ENCODE measurements at places on chromosomes 11 and 22.

- no peak for DNase-seq
These were observed 61.0 kb upstream of the THY1 start for GRCh38 chr11:119483881-119484371.

GRCh38 chr22:31650391-31650790 is 11.6 kb downstream of the PISD start:
- no peak for DNase-seq

DNA sequence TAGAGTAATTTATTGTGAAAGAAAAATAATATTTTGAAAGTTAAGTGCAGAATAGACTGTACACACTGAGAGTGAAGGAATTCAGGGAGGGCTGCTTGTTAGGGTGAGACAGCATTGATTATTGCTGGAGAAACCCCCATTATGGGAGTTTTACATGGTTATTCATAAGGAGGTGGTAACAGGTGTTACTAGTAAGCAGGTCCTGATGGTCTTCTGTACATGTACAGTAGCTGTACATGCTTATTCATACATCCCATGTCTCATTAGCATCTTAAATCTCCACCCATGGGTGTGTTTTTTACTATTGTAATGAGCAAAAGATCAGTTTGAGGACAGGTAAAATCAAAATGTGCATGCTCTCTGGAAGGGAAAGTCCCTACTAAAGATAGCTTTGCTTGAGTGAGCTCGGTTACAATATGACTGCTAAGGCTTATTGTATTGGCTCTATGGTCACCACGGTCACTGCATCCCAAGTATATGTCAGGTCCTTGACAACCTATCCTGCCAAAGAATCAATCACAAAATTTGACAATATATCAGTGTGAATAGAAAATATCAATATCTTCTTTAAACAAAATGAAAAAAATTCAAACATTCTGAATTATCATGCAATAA is 6.2 kb downstream of the KDM4F start:
- DNase-seq, result peak; percentile 52

DNA sequence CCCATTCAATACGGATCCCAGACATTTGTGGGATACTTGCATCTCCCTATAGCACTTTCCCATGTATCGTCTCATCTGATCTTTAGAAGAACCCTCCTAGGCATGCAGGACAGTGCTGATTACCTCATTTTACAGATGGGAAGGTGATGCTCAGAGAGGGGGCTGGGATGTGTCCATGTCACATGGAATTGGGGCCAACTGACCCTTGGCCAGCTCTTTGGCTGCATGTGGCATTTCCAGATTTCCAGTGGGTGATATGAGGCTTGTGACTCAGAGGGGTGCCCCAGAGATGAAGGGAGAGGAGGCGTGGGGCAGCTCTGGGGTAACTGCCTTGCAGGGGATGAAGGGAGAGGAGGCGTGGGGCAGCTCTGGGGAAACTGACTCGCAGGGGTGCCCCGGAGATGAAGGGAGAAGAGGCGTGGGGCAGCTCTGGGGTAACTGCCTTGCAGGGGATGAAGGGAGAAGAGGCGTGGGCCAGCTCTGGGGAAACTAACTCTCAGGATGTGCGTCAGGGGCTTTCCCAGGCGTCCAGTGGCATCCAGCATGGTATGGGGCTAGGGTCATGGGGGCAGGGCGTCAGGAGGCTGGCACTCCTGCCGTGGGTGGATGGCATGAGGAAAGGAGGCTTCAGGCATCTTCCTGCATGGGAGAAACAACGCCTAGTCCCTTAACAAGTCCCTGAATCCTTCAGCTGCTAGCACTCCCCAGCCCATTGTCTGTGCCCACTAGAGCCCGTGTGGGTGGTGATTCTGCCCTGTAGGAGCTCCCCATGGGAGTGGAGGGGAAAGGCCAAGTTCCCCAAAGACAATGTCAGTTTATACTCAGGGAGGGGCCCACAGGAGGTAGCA is 11.9 kb upstream of the CERK start:
- DNase-seq, result no peak

GRCh38 chr11:28228196-28228895 is 120.2 kb downstream of the METTL15 start:
- no peak for DNase-seq

DNA sequence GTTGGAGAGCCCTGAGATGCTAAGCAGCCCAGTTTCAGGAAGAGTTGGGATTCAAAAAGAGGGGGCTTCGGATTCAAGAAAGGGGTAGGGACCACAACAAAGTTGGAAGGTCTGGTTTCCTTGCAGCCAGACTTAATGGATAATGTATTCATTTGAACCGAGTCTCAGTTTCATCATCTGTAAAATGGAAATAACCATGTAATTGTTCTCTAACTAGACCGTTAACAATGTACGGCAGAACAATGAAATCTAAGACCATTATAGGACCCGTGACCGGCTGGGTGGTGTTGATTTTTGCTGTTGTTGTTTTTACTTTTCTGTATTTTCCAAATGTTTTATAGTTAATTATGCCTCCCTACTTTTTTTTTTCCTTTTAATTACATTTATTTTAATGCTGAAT is 6.4 kb upstream of the MRPL48 start:
- no peak for DNase-seq

DNA sequence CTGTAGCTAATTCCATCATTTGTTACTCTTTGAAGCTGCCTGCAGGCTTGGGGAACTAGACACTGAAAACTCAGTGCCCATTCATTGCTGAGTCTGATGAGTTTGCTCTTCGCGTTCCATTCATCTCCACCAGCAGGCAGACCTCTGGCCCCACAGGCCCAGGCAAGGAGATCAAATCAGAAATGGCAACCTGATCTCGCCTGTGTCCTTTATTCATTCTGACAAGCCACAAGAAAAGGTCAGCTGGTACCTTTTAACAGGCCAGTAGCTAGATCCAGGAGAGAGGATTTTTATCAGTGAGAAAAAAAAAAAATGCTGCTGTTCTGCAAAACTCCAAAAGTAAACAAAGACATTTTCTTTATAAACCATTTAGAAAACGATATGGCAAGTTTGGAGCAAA is 742.5 kb downstream of the ETS1 start:
- DNase-seq, result no peak

DNA sequence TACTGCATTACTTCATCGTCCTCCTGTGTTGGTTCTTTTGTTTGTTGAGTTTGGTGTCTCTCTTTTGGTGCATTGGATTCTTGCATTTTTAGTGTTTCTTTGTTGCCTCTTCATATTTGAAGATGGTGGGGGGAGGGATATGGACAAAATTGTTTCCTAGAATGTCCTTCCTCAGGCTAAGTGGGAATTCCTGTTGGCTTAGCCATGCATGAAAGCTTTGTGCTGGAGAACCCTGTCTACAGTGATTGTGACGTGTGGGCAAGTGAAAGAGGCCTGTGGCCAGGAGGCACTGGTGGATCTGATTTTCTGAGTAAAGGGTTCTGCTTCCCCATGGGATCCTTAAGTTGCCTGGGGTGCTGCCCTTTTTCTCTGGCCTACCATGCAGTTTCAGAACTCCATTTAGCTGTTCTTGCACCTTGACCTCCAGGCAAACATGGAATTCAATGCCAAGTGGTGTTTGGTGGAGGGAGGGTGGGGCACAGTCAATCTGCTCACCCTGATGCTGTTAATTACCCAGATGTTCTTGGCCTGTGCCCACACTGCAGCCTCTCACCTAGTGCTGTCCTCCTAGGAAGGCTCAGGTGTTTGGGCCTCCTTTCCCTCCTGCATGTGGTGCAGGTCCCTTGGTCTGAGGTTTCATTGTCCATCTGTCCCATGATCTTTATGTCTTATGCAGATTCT is 46.3 kb upstream of the SLC22A12 start:
- no peak for DNase-seq

GRCh38 chr11:64787526-64788320 is 9.4 kb upstream of the SF1 start:
- no peak for DNase-seq

DNA sequence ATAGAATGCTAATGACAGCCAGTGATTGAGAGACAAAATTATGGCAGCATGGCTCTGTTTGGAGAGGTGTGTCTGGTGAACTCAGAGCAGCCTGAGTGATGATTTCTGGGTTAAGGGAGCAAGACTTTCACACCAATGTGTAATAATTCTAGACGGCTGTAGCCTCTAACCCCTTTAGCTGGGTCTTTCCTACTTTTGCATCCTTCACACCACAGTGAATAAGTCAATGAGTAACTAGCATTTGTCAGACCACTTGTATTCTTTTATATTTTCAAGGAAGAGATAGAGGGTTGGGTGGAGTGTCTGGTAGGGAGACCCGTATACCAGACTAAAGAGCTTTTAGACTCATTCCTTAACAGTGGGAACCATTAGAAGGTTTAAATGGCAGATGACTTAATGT is 50.4 kb downstream of the ATXN10 start:
- DNase-seq, result no peak

GRCh38 chr22:45897736-45898135 is 79.2 kb downstream of the WNT7B start:
- DNase-seq, result no peak

DNA sequence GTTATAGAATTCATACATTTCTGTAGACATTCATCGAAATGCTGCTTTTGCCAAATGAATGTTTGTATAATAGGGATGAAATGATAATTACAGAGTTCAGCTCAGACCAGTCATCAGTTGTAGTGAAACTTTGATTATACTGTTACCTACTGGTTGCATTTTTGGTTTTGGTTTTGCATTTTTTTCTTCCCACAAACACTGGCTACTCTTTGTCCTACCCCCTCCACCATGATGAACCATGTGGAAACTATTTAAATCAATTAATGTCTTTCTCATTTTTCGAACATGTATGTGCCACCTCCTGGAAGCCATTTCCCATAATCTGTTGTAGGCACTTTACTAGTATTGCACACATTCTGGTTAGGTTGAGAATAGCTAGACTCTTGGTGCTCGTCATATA is 75.3 kb upstream of the MTNR1B start:
- DNase-seq, result no peak

DNA sequence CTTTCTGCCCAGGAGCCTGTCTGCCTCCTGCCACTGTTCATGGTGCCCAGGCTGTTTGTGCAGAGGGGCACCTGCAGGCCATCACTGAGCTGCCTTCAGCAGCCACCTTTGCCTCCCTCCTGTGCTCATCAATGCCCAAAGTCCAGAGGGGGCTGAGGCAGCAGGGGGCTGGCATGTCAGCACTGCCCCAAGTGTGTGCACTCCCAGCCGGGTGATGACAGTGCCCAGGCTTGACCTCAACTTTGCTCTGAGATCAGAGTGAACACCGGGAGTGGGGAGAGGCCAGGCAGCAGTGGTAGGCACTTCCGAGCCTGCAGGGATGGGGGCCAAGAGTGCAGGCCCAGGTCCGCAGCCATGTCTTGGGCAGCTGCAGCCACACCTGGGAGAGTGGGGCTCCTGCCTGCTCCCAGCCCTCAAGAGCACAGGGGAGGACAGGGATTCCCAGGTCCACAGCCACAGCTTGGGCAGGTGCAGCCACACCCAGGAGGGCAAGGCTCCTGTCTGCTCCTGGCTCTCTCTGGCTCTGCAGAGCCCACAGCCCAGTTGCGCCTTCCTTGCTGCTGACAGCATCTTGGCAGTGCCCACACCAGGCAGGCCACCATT is 15.2 kb downstream of the SAA4 start:
- no peak for DNase-seq

- DNase-seq, result no peak
These were observed 8.5 kb downstream of the RNH1 start for GRCh38 chr11:498297-499181.

DNA sequence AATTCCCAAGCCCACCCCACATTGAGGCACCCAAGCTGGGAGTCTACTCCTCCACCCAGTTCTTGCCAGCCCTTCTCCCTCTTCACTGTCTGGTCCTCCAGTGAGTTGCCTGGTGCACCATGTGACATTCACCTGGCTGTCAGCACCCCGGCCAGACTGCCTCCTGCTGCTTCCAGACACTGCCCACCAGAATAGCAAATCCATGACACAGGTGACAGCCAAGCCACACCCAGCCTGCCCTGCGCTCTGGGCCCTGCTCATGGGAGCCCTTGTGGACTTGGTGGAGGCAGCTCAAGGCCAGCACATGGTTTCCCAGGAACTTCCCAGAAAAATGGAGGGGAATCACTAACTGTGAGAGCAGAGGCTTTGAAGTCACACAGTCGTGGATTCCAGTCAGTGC is 96.3 kb upstream of the CSNK2A3 start:
- no peak for DNase-seq

DNA sequence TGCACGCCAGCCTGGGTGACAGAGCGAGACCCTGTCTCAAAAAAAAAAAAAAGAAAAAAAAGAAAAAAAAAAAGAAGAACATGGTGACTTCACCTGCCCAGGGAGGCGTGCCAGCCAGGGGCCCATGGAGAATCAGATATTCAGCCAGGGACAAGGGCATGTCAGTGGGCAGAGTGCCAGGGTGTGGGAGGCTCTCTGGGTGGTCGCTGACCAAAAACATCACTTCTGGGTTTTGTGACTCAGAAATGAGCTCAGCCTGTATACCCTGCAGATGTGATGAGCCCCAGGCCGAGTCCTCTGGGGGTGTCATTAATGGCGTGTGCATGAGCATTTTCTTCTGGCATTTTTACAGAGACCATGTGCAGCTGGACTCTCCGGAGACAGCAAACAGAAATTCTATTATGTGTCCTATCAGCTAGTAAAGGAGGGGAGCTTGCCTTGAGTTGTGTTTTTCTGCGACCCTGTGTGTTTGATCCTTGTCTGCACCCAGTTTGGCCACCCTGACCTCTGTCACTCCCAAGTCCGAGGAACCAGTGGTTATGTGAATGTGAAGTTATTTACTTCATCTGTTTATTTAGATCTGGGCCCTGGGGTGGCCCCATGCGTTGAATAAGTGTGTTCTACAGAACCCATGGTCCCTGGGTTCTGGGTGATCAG is 53.6 kb downstream of the BCR start:
- no peak for DNase-seq

DNA sequence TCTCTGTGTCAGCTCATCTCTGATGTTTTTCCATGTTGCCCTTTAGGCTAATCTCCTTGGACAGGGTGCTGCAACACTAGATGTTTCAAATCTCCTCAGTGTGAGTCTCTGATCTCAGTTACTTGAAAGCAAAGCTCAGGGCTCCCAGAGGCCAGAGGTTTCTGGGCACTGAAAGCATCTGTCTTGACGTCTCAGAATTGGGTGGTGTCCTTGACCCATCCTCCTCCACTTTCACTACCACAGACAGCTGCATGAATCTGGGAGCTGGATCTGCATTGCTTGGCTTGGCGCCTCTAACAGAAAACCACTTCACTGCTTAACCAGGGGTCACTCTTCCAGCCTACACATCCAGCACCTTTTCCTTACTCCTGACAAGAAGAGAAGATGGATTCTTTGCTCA is 399.4 kb downstream of the NXPE2 start:
- DNase-seq, result no peak

DNA sequence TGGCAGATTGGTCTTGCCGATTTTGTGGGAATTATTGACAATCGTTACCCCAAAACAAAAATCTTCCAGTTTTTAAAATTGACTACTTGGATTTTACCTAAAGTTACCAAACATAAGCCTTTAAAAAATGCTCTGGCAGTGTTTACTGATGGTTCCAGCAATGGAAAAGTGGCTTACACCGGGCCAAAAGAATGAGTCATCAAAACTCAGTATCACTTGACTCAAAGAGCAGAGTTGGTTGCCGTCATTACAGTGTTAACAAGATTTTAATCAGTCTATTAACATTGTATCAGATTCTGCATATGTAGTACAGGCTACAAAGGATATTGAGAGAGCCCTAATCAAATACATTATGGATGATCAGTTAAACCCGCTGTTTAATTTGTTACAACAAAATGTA is 37.2 kb downstream of the IGLL1 start:
- no peak for DNase-seq

All from GM06990 (cell line).